ENCODE measurements at places on chromosomes 5 and 9.

- DNase-seq = no peak
Observed at GRCh38 chr9:90310521-90310876, 332.1 kb downstream of the DIRAS2 start.

GRCh38 chr9:89657765-89658164 is 53.0 kb downstream of the GADD45G start:
- no peak for DNase-seq

DNA sequence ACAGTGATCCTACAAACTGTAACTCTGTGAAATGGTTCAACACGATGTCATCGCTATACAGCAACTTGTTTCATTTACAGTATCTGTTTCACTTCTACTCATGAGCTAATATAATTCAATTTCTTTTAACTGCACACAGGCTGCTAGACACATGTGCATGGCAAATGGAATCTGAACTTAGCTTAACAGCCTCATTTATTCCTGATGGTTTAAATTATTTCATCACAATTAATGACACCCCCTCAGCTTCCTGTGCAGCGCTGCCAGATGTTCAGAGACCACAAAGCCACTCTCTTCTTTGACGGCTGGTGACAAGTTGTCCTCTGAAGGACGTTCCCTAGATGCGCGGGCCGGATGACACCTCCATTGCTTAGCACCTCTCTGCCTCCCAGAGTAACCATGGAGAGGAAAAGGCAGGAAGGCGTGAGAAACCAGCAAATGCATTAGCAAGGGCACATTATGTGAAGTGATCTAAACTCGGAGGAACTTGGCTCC is 191.1 kb downstream of the BNC2 start:
- DNase-seq = no peak

DNA sequence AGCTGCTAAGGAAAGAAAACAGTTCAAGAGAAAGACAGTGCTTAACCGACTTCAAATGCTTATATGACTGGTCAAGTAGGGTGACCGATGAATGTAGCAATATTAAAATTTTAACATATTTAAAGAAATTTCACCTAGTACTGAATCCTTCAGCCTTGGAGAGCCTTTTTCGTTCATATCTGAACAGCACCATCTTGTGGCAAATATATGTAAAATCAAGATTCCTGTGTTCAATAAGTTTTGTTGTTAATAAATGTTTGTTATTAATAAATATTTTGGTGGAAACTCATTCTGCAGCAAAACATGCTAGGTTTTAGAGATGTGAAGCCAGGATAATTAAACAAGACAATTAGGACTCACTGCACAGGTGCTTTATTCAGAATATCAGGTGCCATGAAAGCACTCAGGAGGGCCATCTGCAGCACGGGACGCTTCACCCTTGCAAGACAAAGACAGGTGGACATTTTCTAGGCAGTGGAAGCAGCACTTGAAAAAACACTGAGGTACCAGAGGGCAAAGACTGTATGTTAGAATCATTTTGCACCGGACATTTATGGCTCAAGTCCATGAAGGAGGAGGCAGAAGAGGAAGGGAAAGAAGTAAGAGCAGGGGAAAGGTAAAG is 15.6 kb downstream of the TICAM2 start:
- DNase-seq = peak; percentile 50

DNA sequence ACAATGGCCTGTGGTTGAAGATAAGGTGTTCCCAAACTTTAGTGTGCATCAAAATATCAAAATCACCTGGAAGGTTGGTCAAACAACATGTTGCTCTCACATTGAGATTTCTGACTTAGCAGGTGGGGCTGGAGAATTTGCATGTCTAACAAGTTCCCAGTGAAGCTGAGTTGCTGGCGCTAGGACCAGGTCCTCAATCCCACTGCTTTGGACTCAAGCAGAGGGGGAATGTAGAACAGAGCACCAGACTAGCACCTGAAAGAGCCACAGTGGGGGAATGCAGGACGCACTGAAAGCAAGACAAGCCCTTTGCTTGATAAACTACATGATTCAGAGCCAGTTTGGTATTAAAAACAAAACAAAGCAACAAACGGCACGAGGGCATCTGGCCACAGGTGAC is 458.1 kb downstream of the MTRR start:
- no peak for DNase-seq

DNA sequence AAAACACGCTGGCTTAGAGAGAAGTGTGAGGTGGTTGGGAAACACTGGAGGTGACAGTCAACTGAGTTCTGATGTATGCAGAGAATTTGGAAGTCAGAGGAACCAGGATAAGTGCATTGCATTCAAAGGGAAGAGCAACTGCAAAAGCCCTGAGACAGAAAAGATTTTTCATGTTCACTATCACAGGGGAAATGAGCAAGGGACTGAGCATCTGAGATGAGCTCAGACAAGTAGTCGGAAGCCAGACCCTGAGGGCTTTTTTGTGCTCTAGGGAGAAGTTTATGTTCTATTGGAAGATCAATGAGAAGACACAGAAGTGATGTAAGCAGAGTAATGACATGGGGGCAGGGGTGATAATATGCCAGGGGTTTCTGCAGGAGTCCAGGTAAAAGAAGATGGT is 97.5 kb downstream of the HTR4 start:
- no peak for DNase-seq

DNA sequence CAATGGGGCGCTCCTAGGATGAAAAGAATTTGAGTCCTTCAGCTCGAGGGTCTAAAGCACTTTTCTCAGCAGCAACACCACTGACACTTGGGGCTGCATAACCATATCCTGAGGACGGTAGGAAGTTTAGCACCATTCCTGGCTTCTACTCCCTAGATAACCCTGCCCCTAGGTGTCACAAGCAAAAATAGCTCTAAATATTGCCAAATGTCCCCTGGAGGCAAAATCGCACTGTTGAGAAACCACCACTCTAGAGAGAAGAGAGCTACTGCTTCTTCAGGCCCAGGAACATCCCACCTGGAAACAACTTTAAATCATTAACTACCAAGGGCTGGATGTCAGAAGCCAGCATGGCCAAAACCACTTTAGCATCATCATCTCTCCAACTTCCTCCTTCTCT is 29.8 kb downstream of the MYO10 start:
- DNase-seq = no peak

- DNase-seq = no peak
Observed at GRCh38 chr5:78738104-78738503, 89.5 kb upstream of the LHFPL2 start.

- DNase-seq = no peak
Observed at GRCh38 chr9:120264528-120264927, 315.4 kb downstream of the CDK5RAP2 start.

DNA sequence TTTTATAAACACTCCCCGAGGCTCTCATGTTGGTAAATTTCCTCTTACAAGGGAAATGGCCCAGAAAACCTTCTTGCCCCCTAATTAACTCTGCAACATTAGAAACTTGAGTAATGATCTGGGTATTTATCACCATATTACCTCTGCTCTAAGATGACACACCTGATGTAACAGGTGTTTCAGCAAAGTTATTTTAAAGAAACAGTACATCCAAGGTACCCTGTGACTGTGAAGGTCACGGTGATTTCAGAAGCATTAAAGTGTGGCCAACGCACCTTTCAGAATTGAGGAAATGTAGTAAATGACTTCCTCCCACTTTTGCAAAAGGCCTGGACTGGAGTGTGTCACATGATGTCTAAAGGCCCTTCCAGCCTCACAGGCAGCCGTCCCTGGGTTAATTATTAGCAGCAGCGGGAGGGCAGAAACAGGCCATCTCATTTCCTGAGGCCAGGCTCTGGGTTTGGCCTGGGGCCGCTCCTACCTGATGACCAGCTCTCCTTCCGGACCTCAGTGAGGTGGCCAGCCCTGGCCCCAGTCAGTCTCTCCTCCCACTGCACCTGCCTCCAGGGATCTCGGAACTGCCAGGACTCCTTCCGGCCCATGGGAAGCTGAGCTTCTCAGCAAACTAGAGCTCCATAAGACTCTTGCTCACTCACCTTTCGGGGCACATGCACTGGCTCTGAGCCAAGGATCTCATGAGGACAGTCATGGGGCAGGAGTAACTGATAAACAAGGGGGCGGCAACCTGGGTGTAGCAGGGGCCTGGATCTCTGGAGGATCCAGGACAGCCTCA is 20.7 kb downstream of the PTPN3 start:
- DNase-seq = no peak
